Stimulated activated CD4-positive, alpha-beta T cell treated with anti-CD3 and anti-CD28 coated beads, TNF-alpha, amount 100 ng/mL, for 4 hours (primary cell): ENCODE measurements at places on chromosomes 1 and 21.

DNA sequence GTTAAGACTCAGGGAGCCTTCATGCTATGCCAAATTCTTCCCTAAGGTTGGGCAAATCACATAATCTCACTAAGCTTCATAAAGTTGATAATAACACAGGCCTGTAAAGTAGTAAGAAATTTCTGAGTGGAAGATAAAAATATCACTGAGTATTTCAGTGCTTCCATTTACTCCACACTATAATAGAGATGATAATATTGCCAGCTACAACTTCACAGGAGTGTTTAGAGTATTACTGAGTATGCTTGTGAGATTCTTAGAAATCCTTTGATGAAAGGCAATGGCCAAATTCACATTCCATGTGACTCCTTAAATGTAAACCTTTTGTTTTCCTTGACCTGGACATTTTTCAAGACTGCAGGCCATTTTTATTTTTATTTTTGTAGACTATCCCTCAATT, 10.4 kb downstream of the ITGB3BP start:
- DNase-seq: no peak

DNA sequence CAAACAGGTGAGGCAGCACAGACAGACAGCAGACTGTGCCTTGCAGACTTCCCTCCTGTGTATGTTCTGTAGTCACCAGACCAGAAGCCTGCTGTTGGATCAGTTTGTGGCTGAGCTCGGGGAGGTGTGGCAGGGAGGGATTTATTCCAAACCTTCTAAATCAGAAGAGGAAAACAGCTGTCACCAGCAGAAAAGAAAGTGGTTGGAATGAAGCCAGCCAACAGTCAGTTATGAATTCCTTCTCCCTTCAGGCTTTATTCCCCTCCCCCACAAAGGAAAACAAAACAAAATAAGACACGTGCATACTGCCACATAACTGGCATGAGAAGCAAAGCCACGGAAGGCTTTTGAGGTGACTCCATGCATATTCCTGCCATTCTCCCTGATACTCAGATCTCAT, 19.0 kb upstream of the PIGV start:
- DNase-seq: no peak

- DNase-seq: no peak
Measured at GRCh38 chr1:84735483-84735882, 45.2 kb upstream of the SSX2IP start.

- DNase-seq: peak; percentile 37
Measured at GRCh38 chr1:10507111-10507879, 32.5 kb downstream of the PEX14 start.

DNA sequence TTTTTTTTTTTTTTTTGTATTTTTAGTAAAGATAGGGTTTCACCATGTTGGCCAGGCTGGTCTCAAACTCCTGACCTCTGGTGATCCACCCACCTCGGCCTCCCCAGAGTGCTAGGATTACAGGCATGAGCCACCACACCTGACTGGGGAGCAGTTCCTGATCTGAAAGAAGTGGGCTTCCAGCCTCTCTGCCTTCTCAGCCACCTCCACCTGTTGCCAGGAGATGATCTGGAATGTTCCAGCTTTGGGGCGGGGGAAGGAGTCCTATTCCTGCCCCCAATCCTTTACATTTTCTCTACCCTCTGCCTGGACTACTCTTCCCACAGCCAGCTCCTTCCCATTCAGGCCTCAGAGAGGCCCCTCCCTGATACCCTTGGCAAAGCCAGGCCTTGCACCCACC, 28.1 kb downstream of the RAP1GAP start:
- DNase-seq: no peak

- no peak for DNase-seq
Measured at GRCh38 chr1:18881642-18882431, 20.5 kb downstream of the ALDH4A1 start.

DNA sequence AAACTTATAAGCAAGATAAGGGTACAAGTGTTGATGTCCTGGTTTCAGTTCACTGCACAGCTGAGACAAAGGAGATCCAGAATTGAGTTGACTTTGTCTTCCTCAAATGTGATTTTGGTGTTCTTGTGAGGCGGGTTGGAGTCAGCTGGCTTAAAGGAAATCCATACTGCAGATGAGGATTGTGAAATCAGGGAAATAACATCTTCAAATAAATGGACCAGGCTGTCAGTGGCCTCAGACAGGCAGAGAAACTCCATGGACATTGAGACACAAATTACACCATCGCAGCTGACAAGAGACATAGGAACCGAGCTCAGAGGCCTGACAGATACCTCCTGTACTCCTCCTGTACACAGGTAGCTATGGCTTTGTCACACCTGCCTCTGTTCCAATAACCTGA, 27.0 kb upstream of the REG4 start:
- no peak for DNase-seq

- no peak for DNase-seq
Measured at GRCh38 chr1:238954865-238955264, 431.5 kb upstream of the CHRM3 start.

GRCh38 chr1:208433086-208433485, 188.9 kb upstream of the PLXNA2 start:
- no peak for DNase-seq

DNA sequence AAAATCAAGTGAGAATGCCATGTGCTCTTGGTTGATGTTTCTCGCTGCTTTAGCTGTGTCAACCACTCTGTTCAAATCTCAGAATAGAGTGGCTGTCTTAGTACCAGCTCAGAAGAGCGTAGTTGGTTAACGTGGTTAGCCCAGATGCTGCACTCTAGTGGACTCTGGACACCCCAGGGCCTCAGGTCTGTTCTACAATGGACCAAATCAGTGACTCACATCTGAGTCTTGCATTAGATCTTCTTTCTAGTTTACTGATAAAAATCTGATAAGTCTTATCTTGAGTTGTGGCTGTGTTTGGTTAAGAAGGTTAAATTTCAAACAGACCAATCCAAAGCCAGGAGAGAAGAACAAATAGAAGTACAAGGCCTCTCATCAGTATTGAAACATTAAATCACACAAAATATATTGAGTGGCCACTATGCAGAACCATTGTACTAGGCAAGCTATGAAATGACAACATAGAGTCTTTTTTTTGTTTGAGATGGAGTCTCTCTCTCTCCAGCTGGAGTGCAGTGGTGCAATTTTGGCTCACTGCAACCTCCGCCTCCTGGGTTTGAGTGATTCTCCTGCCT, 104.1 kb downstream of the NR5A2 start:
- no peak for DNase-seq

- DNase-seq: no peak
Measured at GRCh38 chr1:65344171-65344814, 35.0 kb downstream of the DNAJC6 start.

GRCh38 chr1:51592711-51593110, 24.2 kb upstream of the OSBPL9 start:
- DNase-seq: no peak

DNA sequence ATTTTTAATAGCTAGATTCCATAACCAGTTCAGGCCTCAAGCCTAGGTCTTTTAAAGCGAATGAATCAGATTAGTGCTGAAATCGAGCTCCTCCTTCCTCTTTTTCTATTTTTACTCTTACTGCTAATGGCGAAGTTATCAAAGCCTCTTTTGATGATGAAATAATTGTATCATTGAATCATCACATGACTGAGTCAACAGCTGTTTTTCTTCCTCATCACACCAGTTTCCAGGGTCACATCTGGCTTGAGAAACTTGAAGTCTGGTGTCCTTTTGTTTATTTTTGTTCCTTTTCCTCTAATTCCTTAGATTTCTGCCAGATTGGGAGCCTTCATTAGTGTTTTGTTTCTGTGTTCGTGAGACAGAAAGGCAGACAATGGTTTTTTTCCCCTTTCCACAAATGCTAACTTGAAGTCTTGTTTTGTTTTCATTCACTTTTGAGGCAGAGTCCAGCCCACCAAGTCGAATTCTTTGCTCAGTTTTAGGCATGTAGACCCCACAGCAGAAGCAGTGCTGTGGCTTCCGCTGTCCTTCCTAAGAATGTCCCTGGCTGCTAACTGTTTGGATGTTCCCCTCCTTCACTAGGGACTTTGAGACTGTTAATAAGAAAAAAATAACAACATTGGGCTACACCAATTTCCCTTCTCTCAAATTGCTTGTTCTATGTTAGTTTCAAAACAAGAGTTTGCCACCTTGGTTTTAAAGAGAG, 51.9 kb upstream of the FMOD start:
- DNase-seq: no peak

DNA sequence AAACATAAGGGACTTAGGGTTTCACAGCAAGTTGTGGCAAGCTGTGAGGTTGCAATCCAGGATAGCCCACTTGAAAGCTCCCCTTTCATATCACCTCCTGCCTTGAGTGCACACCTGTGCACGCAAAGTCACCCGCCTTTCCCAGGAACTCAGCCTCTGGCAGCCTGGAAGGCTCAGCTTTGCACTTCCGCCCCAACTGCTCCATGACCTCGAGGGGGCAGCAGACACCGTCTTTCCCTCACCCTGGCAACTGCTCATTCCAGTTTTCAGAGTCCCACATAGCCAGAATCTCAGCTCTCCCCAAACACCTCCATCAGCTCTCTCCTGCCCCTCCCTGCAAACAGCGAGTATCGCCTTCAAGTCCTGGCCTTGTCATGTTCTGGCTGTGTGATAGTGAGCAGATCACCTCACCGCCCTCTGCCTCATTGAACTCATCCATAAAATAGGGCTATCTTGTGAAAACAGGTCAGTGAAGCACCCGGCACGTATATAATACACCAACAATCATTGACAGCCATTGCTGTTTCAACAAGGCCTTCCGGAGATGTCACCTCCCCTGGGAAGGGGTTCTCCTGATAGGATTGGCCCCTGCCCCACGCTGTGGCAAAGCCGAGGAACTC, 32.2 kb upstream of the EPB41 start:
- peak; percentile 62 for DNase-seq

- DNase-seq: no peak
Measured at GRCh38 chr1:16302709-16303627, 49.3 kb downstream of the FBXO42 start.

DNA sequence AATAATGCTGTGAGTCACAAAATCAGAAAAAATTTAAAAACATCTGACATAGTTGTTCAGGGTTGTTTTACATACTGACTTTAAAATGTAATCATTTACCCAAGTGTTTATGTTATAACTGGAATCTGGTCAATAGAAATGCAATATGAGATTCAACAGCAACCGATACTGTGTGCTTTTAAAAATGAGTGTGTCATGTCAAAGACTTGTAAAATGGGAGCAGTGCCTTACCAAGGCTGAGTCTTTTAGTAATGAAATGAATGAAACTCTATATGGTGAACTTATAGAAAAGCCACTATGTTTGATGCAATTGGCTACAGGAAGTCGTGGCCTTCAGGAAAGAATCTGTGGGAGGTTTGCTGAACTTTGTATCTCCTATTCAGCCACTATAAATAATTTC, 570.2 kb downstream of the DPYD start:
- DNase-seq: no peak

DNA sequence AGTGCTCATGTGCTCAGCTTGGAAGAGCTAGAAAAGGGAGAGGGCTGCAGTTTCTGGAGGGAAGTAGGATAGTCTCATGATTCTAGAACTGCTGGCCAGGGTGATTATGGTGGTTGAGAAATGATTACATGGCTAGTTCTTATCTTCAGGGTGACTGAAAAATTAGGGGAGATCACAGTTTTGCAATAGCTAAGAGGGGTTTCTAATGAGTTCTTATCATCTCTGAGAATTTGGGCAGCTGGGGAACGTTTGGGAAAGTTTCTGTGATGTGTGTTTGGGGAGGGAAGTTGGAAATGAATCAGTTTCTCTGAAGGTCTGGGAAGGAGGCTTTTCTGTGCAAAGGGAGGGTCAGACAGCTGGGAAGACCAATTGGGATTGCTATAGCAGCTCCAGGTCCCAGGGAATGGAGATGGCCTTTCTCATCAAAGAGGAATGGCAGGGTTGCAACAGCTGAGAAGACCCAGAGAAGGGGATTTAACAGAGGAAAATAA, 7.6 kb upstream of the RHOU start:
- DNase-seq: no peak

GRCh38 chr1:61851849-61852669, 109.8 kb downstream of the PATJ start:
- no peak for DNase-seq

DNA sequence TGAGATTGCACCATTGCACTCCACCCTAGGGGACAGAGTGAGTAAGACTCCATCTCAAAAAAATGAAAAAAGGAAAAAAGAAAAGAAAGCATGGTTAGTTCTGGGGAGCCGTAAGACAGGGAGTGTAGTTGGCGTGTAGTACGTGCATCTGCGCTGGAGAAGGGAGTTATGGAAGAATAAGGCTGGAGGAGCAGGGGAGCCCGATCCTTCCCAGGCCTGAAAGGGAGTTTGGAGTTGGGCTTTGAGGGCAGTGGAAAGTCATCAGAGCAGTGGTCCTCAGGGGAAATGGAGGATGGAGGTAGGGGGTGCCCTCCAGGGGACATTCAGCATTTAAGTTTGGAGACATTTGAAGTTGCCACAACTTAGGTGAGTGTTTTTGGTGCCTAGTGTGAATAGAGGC, 11.3 kb upstream of the TMEM201 start:
- no peak for DNase-seq

- no peak for DNase-seq
Measured at GRCh38 chr1:153941826-153942725, 4.4 kb downstream of the DENND4B start.

- no peak for DNase-seq
Measured at GRCh38 chr21:34189506-34189905, 116.1 kb downstream of the MRPS6 start.

- no peak for DNase-seq
Measured at GRCh38 chr1:155126556-155127104, 1.0 kb upstream of the EFNA1 start.

- DNase-seq: no peak
Measured at GRCh38 chr1:156101880-156102279, 12.6 kb upstream of the LMNA start.

GRCh38 chr21:45767071-45768006, 123.8 kb downstream of the PCBP3 start:
- no peak for DNase-seq

- no peak for DNase-seq
Measured at GRCh38 chr21:38027901-38028498, 111.7 kb upstream of the KCNJ6 start.

DNA sequence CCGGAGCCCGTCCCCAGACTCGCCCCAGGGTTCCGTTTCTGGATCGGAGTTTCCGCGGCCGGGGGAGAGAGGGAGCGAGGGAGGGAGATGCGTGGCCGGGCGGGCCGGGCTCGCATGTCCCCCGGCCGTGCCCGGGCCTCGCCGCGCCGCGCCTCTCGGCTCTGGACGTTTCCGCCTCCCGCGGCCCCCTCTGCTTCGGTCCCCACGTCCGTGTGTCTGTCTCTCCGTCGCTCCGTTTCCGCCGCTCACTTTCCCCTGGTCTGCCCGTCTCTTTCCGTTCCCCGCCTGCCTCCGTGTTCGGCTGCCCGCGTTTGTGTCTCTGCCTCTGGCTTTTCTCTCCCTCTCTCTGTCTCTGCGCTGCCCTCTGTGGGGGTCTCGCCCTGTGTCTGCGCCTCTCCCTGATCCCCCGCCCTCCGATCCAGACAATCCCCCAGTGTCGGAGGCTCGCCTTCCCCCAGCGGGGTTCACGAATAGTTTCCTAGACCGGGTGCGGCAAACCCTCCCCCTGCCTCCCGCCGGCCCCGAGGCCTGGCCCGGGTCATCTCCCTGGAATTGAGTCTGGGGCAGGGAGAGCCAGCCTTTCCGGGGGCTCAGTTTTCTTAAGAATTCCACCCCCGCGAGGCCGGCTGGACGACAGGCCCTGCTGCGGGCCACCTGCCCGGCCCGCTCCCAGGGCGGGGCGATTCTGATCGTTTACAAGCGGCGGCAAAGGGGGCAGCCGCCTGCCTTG, 735 bp downstream of the NBL1 start:
- no peak for DNase-seq
